ENCODE measurements at places on chromosomes 4 and X. TPM values are rescaled to one million over a fixed set of nuclear protein-coding genes. Genes with fewer than 3 reads are reported as not detected.

- no peak for DNase-seq
Measured at GRCh38 chrX:69149466-69150280, 15.6 kb downstream of the PJA1 start.

GRCh38 chrX:48910926-48911411 is 477 bp downstream of the SLC35A2 start:
- no peak for DNase-seq

- peak; percentile 76 for DNase-seq
Measured at GRCh38 chrX:71098302-71098701, 2.7 kb downstream of the FOXO4 start.

NKX6-1 gene
- total RNA-seq: not detected

- no peak for DNase-seq
Measured at GRCh38 chr4:26297219-26297618, 23.6 kb upstream of the RBPJ start.

- DNase-seq: no peak
Measured at GRCh38 chr4:98747393-98748091, 89.1 kb upstream of the TSPAN5 start.

DNA sequence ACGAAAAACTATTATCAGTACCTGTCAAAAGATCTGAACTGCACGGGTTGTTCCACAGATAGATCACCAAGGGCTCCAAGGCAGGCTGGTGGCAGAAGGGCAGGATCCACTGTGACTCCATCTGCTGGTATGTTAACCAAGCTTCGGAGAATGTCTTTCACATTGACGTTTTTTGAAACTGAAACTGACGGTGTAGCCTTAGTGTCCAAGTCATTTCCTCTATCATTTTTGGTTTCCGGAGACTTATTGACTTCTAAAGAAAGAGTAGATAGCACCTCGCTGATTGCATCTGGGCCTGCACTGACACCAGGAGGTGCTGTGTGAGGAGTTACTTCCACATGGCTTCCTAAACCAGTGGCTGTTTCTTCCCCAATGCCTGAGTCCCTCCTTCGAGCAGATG is 186.9 kb downstream of the LRBA start:
- DNase-seq: peak; percentile 76

DNA sequence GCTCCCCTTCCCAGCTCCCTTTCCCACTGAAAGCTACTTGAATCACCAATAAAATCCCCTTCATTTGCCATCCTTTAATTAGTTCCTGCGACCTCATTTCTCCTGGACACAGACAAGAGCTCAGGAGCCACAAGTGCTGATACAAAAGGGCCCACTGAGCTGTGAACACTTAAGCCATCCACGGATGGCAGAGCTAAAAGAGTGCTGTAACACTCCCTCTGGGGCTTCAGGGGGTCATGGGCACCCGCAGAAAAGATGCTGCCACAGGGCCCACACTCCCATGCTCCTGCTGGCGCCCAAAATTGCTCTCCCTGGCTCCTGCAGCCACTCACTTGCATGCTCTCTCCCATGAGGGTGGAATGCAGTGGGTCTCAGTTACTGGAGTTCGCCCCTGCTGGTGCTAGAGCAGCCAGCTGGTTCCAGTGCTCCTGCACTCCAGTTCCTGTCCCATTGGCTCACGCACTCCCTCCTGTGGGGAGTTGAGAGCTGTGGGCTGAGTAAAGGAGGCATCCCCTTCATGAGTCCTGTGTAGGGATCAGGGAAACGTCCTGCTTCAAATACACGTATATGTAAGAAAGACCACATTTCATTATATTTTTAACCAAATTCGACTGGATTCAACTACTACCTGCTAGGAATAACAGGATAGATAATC is 1291.0 kb downstream of the ARAP2 start:
- no peak for DNase-seq

DNA sequence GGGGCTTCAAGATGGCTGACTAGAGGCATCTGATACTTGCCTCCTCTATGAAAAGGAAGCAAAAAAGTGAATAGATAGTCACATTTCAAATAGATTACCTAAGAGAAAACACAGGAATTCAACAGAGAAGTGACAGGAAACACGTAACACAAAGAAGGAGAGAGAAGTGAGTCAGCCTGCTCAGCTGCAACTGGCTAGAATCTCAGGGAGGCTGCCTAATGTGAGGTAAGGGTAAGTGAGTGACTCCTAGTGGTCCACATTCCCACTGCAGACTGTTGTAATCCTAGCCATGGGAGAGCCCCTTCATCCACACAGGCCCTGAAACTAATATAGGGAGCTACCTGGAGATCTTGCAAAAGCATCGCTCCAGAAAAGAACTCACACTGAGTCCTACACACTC is 179.2 kb downstream of the SLC7A11 start:
- no peak for DNase-seq

DNA sequence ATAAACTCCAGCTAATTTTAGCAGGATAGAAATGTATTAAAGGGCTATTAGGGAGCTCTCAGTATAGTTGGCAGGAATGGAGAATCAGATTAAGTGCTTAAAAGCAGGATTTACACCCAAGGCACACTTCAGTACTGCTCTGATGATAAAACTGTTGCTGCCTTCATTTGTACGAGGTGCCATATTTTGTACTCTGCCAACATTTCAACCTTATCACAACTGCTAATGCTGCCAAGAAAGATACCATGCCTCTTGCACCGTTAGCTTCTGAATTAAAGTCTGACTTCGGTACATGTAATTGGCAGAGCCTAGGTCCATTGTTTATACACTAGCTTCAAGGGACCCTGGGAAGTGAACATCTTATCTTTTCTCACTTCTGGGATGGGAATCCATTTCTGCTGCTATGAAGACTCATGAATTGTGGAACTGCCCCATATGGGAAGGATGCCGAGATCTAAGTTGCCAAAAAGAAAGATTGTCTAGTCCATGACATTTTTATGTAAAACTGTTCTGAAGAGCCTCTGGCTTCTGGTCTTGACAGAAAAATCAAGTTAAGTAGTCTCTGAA is 624.0 kb upstream of the IGFBP7 start:
- no peak for DNase-seq

DNA sequence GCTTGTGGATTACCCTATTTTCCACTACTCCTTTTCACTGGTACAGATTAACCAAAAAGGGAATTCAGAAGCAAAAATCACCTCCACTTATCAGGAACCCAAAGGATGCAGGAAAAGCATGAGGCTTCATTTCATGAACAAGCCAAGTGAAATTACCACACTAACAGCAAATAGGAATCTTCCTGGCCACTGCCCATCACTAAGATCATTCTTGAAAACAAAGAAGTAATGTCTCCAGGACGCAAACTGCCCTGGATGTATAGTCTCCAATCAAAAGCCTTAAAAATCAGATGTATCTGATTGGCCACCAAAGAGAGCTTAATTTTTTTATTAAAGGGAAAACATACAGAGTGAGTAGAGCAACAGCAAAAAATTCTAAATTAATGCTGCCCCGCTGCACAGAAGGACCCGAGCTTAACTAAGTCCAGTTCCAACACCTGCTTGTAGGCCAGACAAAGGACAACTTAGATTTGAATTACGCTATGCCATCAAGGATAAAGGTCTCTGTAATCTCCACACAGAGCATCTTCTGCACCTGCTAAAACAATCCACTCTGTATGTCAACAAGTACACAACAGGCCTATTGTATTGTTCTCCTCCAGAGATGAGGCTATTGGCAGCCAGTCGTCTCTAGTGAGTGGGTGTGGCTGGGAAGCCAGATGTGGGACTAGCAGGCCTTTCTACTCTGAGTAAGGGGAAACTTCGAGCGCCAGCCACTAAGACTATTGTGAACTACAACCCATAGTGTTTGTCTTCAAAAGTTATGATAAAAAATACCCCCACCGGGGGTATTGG is 12.4 kb downstream of the ZDHHC9 start:
- no peak for DNase-seq

DNA sequence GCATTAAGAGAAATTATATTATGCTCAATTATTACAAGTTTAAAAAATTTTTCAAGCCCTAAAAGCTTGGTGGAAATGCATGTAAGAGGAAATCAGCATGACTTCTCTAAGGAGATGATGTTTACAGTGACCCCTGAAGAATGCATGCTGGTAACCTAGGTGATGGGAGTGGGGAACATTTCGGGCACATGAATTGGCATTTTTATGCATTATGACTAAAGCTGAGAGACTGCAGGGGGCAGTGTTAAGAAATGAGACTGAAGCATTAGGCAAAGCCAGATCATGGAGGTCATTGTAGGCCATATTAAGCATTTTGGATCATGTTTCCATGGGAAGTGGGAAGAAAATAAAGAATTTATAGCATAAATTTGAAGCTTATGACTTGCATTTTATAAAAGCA is 421.3 kb downstream of the FAT4 start:
- no peak for DNase-seq

- no peak for DNase-seq
Measured at GRCh38 chr4:123528501-123529277, 132.1 kb downstream of the SPRY1 start.

DNA sequence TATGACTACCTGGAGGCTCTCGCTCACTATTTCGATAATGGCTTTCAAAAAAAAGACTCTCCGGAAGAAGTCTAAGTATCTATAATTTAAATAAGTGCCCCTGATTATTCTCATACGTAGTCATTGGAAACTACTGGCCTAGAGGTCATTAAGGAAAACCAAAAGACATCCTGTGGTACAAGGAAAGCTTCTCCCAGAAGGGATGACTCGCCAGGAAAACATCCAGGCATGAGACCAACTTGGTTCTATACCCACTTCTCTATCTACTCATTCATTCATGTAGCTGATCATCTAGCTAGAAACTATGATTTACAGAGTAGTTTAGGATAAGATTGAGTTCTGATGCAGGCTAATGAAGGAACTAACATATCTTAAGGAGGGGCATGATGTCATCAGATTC is 37.7 kb downstream of the SOX3 start:
- no peak for DNase-seq

- no peak for DNase-seq
Measured at GRCh38 chr4:47373174-47373573, 90.3 kb downstream of the COMMD8 start.

DNA sequence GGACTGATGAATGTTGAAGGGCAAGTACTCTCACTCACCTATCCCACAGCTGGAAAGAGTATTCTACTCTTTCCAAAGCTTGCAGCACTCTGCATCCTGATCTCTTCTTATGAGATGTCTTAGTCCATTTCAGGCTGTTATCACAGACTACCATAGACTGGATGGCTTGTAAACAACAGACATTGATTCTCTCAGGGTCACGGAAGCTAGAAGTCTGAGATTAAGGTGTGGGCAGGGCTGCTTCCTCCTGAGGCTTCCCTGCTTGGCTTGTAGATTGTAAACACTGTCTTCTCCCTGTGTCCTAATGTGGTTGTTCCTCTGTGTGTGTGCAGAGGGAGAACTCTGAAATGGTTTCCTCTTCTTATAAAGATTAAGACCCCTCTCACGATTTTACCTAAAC is 131.2 kb downstream of the MXRA5 start:
- no peak for DNase-seq

GRCh38 chrX:130896802-130897501 is 6.1 kb downstream of the ENOX2 start:
- DNase-seq: no peak

PABPC1L2B gene
- total RNA-seq: not detected

DNA sequence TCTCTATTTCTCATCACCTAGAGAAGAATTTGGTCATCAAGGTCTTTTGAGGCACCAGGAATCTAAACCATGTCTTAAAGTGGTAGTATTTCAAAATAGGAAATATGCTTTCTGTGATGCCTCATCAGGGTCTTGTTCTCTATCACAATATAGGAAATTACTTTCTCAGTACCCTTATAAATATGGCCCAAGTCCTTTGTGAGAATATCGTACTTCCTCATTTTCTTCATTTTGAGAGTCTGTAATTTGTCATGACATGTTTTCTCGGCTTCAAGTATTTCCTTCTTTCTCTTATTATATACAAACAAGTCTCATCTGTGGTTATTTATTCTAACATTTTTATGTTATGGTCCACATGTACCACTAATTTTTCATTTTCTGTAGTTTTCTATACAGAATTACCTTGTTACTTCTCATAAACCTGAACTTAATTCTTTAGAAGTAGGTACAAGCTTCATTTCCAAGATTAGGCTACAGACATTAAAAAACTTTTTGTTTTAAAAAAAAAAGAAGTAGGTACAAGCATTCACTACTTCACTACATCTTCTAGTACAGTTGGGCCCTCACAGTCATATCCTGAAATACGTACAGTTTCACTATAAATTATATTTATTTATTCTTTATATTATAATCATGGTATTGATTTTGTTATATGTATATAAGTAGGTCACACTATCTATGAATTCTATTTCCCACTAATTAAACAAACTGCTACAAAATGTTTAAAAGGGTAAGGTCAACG is 54.4 kb downstream of the KLHL13 start:
- DNase-seq: no peak

All from activated CD4-positive, alpha-beta memory T cell treated with anti-CD3 and anti-CD28 coated beads, Interleukin-2, amount 10 ng/mL, durations not matched to agents 7 days and 5 days (primary cell).